ENCODE measurements at places on chromosomes 5 and 9. TPM values are rescaled to one million over a fixed set of nuclear protein-coding genes. Genes with fewer than 3 reads are reported as not detected.

FOXD4L5 gene
- 0.09 TPM for total RNA-seq

QRFP gene
- total RNA-seq = not detected

IL33 gene
- total RNA-seq = 83.6 TPM

DNAH5 gene
- total RNA-seq = 0.47 TPM

PALM2AKAP2 gene
- total RNA-seq = 1.9 TPM

PCDHB16 gene
- total RNA-seq = 2.1 TPM

All from bronchial smooth muscle cell (primary cell).